Cortex of kidney (tissue), 1 donor: ENCODE measurements at places on chromosomes 6 and 20.

- DNase-seq, result no peak
Observed at GRCh38 chr6:139730340-139730974, 356.0 kb upstream of the CITED2 start.

GRCh38 chr20:62770916-62771315, 25.4 kb upstream of the MRGBP start:
- DNase-seq, result no peak

DNA sequence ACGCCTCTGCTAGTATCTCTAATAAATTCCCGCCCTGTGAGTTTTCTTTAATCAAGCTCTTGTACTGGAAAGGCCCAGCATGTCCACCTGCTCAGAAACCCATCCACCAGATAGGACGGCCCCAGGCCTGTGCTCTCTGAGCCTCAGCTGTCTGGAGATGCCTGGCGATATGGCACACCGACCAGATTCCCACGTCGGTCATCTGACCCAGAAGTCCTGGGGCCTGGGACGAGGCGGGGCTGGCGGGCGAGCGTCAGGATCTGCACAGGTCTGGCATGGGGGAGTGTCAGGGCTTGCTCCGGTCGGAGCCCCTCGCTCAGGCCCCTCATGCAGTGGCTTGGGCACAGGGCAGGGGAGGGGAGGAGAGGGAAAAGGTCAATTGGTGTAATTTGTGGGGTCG, 10.2 kb downstream of the RNASET2 start:
- no peak for DNase-seq

DNA sequence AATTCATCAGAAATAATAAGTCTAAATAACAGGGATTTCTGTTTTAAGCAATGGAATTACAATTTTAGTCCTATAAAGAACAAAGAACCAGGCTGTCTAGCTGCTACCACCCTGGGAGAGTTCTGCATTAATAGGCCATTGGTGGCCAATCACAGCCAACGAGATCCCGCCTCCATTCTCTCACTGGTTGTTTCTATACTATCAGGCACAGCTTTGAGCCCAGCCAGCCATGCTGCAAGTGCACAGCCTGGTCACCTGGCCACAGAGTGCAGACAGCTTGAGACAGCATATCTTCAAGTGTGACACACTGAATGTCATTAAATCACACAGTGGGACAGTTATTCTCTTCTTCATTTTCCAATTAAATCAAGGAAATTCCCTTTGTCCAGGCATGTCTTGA, 16.1 kb upstream of the RAB22A start:
- no peak for DNase-seq

DNA sequence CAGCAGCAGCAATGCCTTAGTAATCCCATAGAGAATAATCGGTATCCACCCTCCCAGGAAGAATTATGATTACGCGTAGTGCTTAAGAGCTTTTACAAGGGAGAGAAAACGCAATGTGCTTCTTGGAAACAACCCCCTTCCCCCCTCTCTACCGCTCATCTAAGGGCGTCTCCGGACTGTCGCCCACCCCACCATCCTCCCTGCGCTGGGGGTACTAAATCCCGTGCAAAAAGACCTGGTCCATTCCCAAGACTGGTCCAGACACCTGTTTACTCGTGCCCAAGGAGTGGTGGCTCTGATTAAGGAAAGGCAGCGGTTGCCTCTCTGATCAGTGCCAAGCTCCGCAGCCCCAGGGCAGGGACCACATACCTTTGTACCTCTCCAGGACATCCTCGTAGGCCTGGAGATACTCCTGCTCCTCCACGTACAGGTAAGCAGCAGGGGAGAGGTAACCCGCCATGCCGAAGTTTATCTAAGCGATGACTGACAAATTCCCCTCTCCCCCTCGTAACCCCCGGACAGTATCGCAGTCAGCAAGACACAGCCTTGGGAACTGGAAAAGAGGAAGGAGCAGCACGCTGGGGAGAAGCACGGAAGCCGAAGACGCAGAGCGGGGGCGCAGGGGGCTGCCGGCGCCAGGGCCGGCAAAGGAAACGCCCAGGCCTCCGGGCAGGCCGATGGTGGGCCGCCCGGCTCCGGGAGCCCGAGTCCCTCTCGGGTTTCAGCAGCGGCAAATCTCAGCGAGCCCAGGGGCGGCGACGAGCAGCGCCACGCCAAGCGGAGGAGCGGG, 112.0 kb upstream of the BEND6 start:
- DNase-seq, result no peak

DNA sequence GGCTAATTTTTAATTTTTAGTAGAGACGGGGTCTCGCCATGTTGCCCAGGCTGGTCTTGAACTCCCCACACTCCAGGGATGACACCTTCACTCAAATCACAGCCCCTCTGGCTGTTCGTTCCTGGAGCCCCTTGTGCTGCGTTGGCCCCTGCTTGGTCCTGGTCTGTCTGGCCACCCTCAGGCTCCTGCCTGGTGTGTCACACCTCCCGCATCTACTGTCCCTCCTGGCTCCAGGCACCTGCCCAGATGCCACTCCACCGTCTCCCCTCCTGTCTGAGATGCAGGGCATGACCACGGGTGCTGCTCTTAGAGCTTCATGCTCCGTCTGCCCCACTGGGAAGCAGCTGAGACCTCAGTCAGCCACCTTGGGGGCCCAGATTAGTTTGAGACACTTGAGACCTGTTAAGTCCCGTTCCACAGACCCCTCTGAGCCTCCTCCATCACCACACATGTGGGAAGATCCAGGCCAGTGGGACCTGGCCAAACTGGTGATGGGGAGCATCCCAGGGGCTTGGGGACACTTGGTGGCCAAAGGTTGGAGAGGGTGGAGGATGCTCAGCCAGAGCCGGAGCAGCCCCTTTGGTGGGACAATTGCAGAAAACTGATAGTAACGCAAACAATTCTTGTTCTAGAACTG, 21.9 kb upstream of the NPBWR2 start:
- no peak for DNase-seq

DNA sequence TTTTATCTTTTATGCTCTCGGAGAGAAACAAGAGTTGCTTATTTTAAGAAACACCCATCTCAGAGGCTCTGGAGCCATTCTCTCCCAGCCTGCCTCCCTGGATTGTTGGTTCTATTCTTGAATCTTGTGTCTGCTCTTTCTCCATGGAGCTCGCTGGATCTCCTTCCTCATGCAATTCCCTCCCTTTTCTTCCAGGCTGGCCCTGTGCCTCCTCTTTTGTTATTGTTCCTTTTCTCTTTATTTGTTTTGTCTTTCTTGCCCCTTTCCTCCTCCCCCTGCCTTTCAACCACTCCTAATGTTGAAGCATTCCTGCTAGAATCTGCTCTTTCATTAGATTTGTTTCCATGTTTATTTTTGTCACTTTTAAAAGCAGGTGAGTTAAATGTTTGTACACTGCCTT, 76.5 kb downstream of the STMND1 start:
- DNase-seq, result no peak

- no peak for DNase-seq
Observed at GRCh38 chr20:48098099-48098498, 312.8 kb upstream of the SULF2 start.

GRCh38 chr6:47852727-47853126, 70.9 kb downstream of the OPN5 start:
- no peak for DNase-seq

GRCh38 chr6:65399355-65400084, 307.5 kb downstream of the EYS start:
- no peak for DNase-seq
